ENCODE measurements at places on chromosomes 1 and 21. TPM values are rescaled to one million over a fixed set of nuclear protein-coding genes. Genes with fewer than 3 reads are reported as not detected.

DNA sequence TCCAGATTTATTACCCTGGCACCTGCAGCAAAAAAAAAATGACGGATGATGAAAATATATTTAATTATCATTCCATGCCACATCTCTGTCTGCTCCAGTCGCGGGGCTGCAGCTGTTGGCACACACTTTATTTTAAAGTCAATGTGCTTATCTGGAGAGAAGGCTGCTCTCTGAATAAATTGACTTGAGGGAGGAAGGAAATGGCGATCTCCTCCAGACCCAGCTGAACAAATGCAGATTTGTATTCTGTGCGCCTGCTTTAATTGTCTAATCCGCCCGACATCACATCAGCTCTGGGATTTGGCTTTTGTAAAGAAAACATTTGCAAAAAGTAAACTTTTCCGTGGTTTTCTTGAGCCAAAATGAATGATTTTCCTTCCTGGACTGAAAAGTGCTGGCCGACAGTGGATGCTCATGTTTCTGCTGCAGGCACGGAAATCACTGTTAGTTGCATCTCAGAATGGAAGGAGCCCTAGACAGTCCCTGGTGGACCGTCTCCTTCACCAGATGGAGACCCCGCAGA is 150.2 kb downstream of the CAMTA1 start:
- no peak for DNase-seq

DNA sequence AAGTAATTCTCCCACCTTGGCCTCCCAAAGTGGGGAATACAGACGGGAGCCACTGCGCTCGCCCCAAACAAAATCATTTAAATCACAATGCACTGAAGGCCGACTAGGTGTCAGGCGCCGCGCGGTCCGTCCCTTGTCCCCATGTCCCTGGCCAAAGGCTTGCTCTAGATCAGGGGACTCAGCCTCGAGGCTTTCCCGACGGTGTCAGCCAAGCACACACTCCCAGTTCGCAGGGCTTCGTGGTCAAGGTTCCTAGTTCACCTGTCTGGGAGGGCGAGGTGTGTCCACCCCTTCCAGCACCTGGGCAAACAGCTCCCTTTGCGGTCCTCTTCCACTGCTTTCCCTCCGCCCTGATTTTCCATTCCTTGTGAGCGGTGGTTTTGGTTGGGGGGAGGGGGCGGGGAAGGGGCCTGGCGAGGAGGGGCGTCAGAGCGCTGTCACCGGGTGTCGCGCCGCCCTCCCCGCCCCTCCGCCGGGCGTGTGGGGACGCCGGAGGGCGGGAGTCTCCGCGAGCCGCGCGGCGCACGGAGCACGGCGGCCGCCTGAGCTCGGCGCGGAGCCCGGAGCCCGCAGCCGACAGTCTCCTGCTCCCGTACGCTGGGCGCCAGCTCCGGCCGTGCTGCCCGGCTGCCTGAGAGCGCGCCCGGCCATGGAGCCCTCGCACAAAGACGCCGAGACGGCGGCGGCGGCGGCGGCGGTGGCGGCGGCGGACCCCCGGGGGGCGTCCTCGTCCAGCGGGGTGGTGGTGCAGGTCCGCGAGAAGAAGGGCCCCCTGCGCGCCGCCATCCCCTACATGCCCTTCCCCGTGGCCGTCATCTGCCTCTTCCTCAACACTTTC is at the start of gene STUM:
Gene STUM, plus strand, starts transcription at position 509 of the 838 bp plus-strand sequence. Its CDS starts 141 bp downstream, at position 650.
- DNase-seq = no peak

GRCh38 chr1:241837901-241838300 is 10.1 kb upstream of the EXO1 start:
- no peak for DNase-seq

- no peak for DNase-seq
Measured at GRCh38 chr1:244207935-244208244, 156.8 kb downstream of the ZBTB18 start.

DNA sequence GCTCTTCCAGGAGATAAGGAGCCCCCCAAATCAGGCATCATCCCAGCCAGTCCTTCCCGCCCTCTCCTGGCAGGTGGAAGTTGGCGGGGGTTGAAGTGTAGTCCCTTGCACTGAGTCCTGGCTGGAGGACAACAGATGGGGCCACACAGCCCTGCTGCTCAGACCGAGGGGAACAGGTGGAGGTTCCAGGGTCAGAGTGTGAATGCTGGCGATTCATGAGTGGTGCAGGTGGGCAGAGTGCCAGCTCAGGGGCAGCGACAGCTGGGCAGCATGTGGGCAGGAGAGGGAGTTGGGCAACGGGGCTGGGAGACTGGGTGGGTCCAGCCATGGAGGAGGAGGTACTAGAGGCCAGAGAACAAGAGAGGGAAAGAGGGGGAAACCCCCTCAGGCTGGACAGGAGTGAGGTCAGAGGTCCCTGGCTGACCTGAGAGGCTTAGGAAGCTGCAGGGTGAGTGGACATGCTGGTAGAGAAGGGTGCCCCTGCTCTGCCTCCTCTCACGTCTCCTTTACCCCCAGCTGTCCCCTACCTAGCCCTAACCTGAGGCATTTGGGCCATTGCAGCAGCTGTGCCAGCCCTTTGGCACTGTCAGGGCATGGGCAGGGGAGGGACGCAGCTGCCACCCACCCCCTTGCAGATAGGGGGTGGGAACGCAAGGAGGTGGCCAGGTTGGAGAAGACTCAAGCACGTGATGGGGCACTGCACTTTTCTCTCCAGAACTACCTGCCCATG is 11.3 kb upstream of the ADORA1 start:
- DNase-seq = no peak

- no peak for DNase-seq
Measured at GRCh38 chr1:32769524-32770220, 47.5 kb downstream of the YARS1 start.

DNA sequence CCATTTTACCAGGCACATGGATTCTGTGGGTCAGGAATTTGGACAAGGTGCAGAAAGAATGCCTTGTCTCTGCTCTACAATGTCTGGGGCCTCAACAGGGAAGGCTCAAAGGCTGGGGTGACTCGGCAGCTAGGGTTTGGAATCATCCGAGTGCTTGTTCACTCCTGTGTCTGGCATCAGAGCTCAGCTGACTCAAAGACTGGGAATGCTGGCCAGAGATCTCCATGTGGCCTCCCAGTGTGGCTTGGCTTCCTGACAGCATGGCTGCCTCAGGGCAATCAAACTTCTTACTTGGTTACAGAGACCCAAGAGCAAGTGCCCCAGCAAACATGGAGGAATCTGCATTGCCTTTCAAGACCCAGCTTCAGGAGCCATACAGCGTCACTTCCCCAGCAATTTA is 110.5 kb downstream of the TOMM20 start:
- no peak for DNase-seq

SLC16A1 gene
- total RNA-seq = 36.2 TPM

HES2 gene
- 0.12 TPM for total RNA-seq

SPOCD1 gene
- total RNA-seq = 23.2 TPM

AMY2B gene
- 51.1 TPM for total RNA-seq

PRSS38 gene
- total RNA-seq = not detected

PRKCZ gene
- 2.5 TPM for total RNA-seq

UQCRHL gene
- total RNA-seq = 1.1 TPM
